ENCODE measurements at places on chromosomes 3 and 15.

- DNase-seq: no peak
Measured at GRCh38 chr3:51145811-51146585, 239.1 kb upstream of the MANF start.

DNA sequence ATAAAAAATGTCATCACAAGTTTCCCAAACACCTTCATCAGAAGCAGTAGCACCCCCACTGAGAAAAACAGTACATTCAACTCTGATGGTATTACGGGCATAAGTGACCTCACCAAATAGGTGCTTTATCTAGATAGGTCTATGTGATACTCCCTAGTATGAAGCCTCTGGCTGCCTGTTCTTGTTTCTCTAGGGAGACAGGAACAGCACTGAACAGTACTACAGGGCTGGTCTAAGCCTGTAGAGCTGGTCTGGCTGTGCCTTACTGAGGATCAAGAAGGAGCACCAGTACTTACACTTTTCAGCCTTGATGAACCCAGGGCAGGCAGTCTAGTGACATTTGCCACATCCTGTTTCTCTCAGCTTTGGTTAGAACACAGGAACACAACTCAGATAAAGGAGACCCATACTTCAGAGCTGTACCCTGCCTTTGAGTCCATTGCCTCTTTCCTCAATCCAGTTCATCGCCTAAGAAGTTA is 35.9 kb downstream of the OXNAD1 start:
- DNase-seq: no peak

DNA sequence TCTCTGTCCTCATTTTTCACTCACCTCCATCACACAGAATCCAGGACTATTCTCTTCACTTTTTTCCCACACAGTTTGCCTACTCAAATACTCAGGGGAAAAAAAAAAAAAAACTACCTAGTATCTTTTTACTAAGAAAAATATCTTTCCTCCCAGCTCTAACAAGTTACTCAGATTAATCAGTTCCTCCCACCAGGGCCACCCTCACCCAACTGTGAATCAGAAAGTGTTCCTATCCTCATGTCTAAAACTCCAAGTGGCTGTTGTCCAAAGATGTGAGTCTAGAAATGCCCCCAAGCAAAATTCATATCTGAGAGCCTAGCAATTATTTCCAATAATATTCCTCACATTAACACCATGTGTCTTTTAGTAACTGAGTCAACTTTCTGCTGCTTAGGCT is 268.0 kb downstream of the ERC2 start:
- DNase-seq: no peak

- DNase-seq: peak; percentile 17
Measured at GRCh38 chr3:53938645-53939044, 47.0 kb upstream of the SELENOK start.

DNA sequence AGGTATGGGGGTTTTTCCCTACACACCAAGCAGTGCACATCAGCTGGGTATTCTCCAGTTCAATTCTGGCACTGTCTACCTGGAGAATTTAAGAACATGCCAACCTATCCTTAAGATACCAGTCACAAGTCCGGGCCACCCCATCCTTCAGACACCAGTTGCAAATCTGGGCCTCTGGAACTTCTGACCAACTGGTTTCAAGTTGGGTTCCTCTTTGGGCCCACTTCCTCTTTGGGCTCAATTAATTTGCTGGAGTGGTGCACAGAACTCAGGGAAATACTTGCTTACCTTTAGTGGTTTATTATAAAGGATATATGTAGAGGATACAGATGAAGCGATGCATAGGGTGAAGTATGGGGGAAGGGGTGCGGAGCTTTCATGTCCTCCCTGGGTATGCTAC is 25.3 kb downstream of the GLCE start:
- no peak for DNase-seq

Data from activated T-cell treated with anti-CD3 and anti-CD28 coated beads for 24 hours (primary cell).